Activated naive CD8-positive, alpha-beta T cell treated with anti-CD3 and anti-CD28 coated beads, Interleukin-2, amount 50 U/mL, for 16 hours (primary cell): ENCODE measurements at places on chromosomes 5 and 9.

DNA sequence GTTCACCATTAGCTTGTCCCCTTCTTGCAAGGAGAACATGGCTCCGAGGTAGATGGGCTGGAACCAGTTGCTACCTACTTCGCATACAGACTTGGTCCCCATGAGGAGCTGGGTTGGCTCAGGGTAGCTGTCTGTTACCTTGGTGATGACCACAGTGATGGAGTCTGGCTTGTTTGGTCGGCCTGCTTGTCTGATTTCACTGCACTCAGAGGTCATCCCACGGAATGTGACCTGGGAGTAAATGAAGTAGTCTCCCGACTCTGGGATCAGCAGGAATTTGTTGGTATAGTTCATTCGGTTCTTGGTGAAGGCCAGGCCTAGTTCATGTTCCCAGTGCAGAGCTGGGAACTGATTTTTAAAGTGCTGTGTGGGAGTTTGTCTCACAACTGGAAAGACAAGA is 15.3 kb downstream of the TNFSF15 start:
- no peak for DNase-seq

DNA sequence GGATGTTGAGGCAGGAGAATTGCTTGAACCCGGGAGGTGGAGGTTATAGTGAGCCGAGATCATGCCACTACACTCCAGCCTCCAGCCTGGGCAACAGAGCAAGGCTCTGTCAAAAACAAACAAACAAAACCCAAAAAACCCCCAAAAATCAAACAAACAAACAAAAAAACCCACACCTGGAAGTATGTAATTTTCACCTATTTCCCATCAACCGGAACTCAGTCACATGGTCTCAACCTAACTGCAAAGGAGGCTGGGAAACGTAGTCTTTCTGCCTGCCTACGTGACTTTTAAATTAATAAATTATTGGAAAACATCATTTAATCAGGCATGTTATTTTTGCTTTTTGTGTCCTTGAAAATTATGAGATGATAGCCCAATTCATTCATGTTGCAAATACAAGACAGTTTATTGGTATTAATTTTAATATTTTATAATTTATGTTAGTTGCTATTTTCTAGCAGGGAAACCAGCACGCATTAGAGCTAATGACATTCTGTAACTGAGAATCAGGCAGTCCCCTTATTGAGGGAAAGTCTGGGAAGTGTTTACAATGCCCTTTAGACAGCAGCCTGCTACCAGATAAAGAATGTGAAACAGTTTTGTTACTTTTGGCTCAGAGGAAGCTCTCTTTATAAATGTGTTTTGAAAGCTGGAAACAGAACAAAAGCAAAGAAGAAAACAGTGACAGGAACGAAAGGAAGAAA is 110.3 kb downstream of the NXNL2 start:
- no peak for DNase-seq

DNA sequence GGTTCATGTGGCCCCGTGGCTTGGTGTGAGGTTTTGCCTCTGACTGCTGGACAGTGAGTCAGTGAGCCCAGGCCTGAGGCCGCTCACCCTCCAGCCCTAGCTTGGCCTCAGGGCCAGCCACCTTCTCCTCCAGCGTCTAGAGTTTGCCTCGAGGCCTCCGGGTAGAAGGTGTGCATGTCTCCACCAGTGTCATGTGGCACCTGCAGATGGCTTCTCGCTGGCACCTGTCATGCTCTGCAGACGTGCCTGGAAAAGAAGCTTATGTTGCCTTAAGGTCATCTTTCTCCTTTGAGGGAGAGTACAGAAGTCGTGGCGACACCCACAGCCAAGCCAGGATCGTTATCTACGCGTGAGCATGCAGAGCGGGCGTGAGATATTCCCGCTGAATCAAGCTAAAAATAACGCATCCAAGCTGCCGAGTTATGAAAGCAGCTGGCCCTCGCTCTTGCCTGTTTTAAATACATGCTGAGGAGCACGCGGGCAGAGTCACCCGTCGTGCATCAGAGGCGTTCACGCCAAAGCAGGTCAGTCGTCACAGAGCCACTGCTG is 79.7 kb upstream of the FCN2 start:
- DNase-seq: no peak

GRCh38 chr5:547086-547924 is 23.1 kb upstream of the SLC9A3 start:
- DNase-seq: no peak

DNA sequence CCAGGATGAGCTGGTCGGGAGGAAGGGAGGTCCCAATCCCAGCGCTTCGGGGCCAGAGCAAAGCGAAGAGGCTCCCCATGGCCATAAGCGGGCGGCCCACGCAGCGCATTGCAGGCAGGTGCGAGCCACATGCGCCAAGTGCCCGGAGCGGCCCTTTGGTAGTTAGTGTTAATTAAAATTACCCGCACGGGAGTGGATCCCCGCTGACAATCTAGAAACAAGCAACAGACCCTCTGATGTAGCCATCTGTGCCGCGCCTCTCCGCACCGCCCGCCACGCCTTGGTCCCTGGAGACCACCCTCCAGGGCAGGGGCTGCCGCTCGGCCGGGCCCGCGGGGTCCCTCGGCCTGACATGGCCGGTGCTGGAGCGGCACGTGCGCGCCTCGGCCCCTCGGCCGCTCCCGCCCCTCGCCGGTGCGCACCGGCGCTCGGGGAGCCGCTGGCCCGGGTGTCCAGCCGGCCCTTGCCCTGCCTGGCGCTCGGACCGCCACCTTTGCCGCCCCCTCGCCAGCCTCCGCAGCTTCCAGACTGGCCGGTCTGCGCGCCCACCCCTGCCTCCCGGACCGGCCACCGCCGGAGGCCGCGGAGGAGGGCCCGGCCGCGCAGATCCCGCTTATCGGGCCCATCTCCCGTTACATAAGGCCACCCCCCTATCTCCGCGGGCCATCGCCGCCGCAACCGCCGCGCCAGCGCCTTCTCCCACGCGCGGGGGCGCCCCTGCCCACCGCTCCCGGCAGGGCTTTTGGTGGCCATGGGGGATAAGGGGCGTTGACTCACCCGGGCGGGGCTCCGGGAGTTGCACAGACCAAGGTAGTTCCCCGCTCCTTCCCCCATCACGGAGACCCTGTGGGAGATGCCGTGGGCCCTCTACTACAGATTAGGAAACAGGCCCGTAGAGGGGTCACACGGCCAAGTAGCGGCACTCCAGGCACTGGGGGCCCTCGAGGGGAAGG is 1.9 kb upstream of the IL13 start:
- DNase-seq: no peak

- no peak for DNase-seq
These were observed 53.3 kb downstream of the NREP start for GRCh38 chr5:111703662-111704061.

- no peak for DNase-seq
These were observed 1.4 kb downstream of the TBC1D9B start for GRCh38 chr5:179906294-179906794.

DNA sequence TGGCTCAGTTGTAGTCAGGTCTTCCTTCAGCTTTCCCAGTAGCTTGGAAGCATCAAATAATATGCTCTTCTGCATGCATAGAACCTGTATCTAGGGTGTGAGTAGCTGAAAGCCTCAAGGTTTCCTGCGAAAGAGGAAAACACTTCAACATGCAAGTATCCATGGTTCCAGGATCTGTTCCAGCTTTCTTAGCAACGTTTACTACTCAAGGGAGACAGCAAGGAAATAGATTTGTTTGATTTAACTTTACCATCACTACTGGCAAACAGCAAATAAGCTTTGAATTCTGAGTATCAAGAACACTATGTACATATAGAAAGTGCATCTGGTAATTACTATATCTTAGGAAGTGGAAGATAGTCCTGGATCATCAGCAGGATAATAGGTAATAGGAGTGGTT is 341.0 kb downstream of the PRR16 start:
- no peak for DNase-seq

- peak; percentile 54 for DNase-seq
These were observed 3.6 kb downstream of the SIGMAR1 start for GRCh38 chr9:34633851-34634550.

GRCh38 chr9:74493512-74493911 is 3.6 kb upstream of the RORB start:
- DNase-seq: no peak

GRCh38 chr5:87302061-87302460 is 34.4 kb downstream of the RASA1 start:
- no peak for DNase-seq

DNA sequence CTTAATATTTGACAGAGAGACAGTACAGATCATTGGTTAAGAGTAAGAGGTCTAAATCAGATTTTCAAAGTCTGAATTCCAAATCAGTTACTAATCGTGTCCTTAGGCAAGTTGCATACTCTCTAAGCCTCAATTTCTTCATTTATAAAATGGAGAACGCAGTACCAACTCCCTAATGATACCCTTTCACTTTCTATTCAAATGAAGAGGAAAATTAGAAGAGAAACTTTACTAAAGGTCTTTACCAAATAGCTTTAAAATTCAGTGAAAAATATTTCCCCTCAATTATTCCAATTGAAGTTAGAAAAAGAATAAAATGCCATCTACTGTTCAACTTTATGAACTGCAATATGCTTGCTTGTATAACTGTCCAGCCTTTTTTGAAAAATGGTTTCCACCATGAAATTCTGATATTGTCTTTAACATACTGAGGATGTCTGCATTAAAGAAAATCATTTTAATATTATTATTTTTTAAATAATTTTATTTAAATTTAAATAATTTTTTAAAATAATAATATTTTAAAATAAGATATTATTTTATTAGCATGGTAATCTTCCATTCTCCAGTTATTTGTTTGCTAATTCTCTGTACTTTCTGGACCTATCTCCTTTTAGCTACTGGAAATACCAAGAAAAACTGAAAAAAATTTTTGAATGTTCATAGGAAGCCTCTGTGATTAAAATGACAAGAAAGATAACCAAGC is 36.0 kb downstream of the POC5 start:
- DNase-seq: no peak

GRCh38 chr9:124947727-124948391 is 7.0 kb upstream of the GOLGA1 start:
- no peak for DNase-seq

DNA sequence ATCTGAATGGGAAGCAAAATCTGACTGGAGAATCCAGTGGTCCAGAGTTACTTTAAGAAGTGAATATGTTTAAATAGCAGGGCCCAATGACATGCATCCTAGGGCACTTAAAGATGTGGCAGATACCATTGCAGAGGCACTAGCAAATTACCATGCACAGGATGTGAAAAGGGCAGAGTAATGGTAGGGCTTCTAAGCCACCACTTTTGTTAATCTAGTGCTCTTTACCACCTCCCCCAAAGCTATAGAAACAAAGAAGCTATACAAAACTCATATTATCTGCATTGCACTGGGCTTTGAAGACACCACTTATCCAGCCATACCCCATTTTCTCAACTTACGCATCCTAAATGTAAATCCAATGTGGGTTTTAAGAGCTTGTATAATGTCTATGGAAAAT is 81.2 kb downstream of the ZCCHC7 start:
- DNase-seq: no peak

DNA sequence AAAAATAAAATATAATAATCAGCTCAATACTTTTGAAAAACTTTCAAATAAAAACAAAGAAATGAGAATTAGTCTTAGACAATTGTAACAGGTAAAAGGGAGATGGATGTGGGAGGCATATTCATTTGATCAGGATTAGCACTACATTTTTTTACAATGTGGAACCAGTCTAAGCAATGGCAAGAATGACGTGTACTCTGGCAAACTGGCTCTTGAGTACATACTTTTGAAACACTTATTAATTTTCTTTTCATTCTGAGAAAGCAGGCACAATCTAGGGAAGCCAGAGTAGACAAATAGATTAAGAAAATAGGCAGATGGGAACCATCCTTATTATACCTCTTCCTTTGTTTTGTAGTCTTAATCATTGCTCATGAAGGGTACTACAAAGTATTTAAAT is 79.7 kb downstream of the MEF2C start:
- DNase-seq: no peak

- no peak for DNase-seq
These were observed 51.7 kb upstream of the LRRTM2 start for GRCh38 chr5:138926688-138927448.

DNA sequence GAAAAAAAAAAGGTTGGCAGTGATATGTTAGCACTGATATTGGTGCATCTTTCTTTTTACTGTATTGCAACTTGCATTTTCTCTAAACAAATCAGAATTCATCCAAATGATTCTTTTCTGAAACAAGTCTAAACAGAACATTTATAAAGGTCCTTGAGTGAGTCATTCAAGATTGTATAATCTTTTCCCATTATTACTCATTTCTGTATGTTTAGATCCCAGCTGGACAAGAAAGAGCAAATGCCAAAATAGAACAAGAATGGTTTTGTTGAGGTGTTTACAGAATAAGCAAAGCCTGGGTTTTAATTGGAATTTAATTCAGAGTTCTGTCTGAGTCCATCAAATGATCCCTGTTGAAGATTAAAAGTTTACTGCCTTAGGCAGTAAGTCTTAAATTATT is 112.3 kb downstream of the VCAN start:
- DNase-seq: no peak

- no peak for DNase-seq
These were observed 476.6 kb upstream of the TNC start for GRCh38 chr9:115594557-115594956.

DNA sequence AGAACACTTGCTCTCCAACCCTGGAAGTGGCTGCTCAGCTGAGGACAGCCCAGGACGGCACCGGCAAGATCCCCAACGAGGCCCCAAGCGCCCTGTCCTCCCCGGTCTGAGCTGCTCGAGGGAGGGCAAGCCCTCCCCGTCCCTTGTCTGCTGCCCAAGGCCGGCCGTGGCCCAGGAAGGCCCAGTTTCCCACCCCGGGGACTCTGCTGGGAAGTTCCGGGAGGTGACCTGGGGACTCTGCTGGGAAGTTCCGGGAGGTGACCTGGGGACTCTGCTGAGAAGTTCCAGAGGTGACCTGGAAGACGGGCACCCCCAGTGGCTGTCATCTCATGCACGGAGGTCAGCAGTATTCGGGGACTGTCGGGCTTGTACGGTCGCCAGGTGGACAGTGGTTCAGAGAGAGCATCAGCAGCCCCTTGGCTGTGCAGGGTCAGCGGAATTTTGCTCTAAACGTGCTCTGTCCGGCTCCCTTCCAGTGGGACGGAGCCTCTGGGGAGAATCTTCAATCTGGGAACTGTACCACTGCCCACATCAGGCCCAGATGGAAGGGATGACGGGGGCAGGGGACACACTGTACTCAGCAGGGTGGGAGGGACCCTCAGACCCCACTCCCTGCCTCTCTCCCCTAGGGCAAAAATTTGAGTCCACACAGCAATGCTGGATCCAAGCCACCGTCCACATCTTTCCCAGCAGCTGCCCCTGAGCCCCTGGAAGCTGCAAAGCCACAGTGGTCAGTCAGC is 7.2 kb downstream of the NACC2 start:
- no peak for DNase-seq

GRCh38 chr5:170442921-170443320 is 53.8 kb upstream of the KCNMB1 start:
- DNase-seq: no peak

- no peak for DNase-seq
These were observed 4.1 kb upstream of the CXXC5 start for GRCh38 chr5:139644001-139644456.
